B cell (primary cell): ENCODE measurements at places on chromosomes 2 and 18. TPM values are rescaled to one million over a fixed set of nuclear protein-coding genes. Genes with fewer than 3 reads are reported as not detected.

Gene IL1RN
- not detected in 2 replicates for total RNA-seq

Gene MC4R
- total RNA-seq, result not detected in 2 replicates

Gene PSMD1
- total RNA-seq, result 45.4 and 48.2 TPM in 2 replicates

Gene LYPD1
- 0.22 TPM in 1 of 2 replicates, not detected in the other for total RNA-seq

- no peak overlapping the region for H3K4me3 ChIP-seq
- H3K36me3 ChIP-seq, result no peaks in the 10 kb centered on the region
- no peaks in the 10 kb centered on the region for H3K4me1 ChIP-seq
- H3K27ac ChIP-seq, result no peak overlapping the region
- H3K27me3 ChIP-seq, result no peaks in the 10 kb centered on the region
Measured at GRCh38 chr18:9808295-9809241, 77.2 kb upstream of the TXNDC2 start.

DNA sequence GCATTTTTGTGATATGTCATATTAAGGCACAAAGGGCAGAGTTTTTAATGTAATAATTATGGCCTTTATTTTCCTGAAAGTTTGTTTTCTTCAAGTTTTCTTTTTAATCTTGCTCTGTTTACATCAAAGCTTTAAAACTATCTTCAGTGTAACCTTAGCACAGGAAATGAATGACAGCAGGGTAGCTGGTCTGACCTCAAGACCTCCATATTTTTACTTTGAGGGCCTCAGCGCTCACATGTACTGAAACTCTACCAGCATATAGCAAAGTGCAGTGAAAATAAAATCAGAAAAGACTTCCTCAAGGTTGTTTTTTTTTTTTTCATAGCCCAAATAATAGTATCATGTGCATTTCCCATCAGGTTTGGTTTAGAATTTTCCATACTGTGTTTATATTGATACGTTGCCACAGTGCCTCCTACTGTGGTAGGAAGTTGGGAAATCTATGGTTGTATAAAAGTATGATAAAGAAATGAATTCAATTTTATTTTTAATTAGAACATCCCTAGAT, 163.4 kb downstream of the UBE2E3 start:
- H3K4me3 ChIP-seq, result no peak overlapping the region
- H3K4me1 ChIP-seq, result no peaks in the 10 kb centered on the region
- H3K27me3 ChIP-seq, result no peaks in the 10 kb centered on the region

DNA sequence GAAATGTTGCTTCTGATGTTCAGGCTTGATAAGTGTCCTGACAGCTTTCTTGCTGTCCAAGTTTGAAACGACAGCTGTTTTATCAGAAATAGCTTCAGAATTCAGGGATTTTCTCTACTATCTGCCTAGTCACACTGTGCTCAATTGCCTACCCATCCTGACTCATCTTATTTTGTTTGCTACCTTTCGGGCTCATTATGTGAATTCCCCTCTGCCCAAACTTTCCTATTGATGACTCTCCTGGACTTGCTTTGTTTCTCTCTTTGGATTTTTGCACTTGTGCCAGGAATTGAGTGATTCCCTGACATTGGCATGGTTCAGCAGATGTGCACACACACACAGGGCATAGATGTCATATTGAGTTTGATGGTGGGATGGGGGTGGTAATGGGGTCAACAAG, 1052.6 kb upstream of the PIK3C3 start:
- no peaks in the 10 kb centered on the region for H3K36me3 ChIP-seq
- no peak overlapping the region for H3K4me3 ChIP-seq
- H3K27me3 ChIP-seq, result no peaks in the 10 kb centered on the region
- H3K27ac ChIP-seq, result no peak overlapping the region

DNA sequence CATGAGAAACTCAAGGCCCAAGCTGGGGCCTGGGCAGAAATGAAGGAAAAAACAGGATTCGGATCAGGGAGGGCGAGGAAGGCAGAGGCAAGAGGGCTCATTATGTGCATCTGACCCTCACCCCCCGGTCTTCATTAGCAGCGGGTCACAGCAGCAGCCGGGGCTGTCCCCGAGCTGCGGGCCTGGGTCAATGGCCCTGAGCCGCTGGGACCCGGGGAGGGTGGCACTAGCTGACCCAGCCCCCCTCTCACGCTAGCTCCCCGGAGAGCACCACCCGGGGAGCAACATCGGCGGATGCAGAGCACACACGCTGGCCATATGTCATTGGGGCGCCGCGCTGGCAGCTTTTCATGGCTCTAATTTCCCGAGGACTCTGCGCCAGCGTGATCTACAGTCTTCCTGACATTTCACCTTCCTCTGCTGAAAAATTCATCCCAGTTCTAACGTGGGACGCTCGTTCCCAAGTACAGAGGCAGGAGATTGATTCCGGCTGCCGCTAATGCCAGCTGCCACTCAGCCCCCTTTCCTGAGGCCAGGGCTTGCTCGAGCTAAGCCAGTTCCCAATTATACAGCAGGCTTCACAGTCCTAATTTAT, 63.7 kb downstream of the EIPR1 start:
- H3K4me3 ChIP-seq, result no peak overlapping the region
- no peak for DNase-seq
- H3K27me3 ChIP-seq, result no peaks in the 10 kb centered on the region
- peaks cover 12% of the 10 kb centered on the region for H3K36me3 ChIP-seq

GRCh38 chr2:119428488-119429224, 3.0 kb upstream of the TMEM37 start:
- H3K27me3 ChIP-seq, result peaks cover 13% of the 10 kb centered on the region
- DNase-seq, result no peak
- no peaks in the 10 kb centered on the region for H3K36me3 ChIP-seq
- no peak overlapping the region for H3K4me3 ChIP-seq
- peaks cover 21% of the 10 kb centered on the region for H3K4me1 ChIP-seq
- no peak overlapping the region for H3K27ac ChIP-seq

- H3K36me3 ChIP-seq, result no peaks in the 10 kb centered on the region
Measured at GRCh38 chr2:196513796-196514526, 125.6 kb upstream of the CCDC150 start.

DNA sequence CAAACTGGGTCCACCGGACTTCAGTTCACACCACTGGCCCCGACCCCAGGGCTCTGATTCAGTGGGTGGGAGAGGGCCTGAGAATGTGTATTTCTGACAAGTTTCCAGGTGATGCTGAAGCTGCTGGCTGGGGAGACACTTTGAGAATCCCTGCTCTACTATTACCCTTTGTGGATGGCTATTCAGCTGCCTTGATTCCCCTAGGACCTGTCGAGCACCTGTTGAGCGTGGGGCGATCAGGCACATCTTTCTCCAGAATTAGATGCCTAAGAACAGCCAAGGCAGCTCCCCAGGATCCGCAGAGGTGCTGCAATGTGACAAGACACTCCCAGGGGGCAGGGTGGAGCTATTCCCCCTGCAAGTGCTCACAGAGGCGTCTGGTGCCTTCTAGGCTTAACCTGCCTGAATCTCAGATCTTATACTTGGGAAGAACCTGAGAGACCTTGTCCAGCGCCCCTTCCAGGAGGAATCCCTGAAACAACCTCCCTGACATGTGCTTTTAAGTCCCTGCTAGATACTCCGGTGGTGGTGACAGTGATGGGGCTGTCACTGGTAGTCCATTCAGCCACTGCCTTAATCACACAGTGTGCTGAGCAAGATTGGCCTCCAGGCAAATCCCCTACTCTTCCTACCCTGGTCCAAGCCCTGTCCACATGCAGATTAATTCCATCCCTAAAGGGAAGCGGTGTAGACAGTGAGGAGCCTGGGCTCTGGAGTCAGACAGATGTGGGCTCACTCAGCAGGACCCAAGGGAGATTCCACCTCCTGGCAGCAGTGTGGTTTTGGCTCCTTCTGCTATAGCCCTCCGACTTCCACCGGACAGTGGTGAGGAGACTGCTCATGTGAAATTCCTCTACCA, 43.4 kb upstream of the OTOF start:
- DNase-seq, result no peak
- no peak overlapping the region for H3K27ac ChIP-seq
- no peaks in the 10 kb centered on the region for H3K36me3 ChIP-seq
- no peaks in the 10 kb centered on the region for H3K4me1 ChIP-seq
- H3K27me3 ChIP-seq, result no peaks in the 10 kb centered on the region

GRCh38 chr2:224816816-224817215, 100.7 kb upstream of the CCDC195 start:
- DNase-seq, result no peak
- no peak overlapping the region for H3K27ac ChIP-seq
- no peak overlapping the region for H3K4me3 ChIP-seq
- peaks cover 7% of the 10 kb centered on the region for H3K36me3 ChIP-seq
- H3K27me3 ChIP-seq, result no peaks in the 10 kb centered on the region
- H3K4me1 ChIP-seq, result no peaks in the 10 kb centered on the region

DNA sequence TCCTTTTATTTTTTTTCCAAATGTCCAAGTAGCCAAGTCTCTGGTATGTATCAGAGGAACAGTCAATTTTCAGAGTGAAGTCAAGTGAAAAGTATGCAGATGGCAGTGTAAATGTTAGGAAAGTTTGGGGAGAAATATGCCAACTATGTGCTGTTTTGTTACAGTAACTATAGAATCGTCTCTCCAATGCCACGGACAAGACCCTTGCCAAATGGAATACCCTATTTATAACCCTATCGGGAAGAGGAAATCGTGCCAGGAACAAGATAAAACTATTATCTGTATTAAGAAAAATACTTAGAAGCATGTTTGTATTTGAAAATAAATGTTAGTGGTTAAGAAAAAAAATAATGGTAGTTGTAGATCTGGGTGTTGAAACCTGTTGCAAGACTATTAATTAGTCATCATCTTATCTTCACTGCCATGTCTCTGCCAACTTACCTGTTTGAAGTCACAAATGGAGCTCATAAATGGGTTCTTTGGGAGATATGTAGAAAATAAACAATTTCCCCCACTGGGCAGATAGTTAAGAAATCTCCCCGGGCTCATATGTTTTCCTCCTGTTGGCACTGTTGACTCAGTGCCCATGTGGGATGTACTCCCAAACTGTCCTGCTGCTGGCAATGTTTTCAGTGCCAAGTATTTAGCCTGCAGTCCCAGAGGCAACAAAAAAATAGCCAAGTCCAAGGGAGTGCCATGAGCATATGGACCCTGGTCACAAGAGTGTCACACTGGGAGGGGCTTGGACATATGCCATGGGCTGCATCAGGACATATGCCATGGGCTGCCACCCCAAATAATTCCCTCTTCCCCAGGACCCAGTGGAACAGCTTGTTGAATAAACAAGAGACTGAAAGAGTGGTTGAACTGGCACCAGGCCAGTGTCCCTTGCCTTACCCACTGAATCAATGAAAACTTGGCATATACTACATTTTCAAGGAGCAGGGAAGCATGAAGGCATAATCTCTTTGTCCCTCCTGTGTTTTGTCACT, 366.9 kb downstream of the OSR1 start:
- no peak overlapping the region for H3K27ac ChIP-seq
- H3K4me3 ChIP-seq, result no peak overlapping the region
- H3K27me3 ChIP-seq, result no peaks in the 10 kb centered on the region
- DNase-seq, result no peak
- no peaks in the 10 kb centered on the region for H3K4me1 ChIP-seq

GRCh38 chr18:78998371-78999071, 18.9 kb downstream of the SALL3 start:
- no peaks in the 10 kb centered on the region for H3K36me3 ChIP-seq
- H3K27ac ChIP-seq, result no peak overlapping the region
- no peaks in the 10 kb centered on the region for H3K27me3 ChIP-seq
- no peak overlapping the region for H3K4me3 ChIP-seq

- H3K4me1 ChIP-seq, result no peaks in the 10 kb centered on the region
Measured at GRCh38 chr2:70698847-70699246, 69.2 kb downstream of the ADD2 start.

DNA sequence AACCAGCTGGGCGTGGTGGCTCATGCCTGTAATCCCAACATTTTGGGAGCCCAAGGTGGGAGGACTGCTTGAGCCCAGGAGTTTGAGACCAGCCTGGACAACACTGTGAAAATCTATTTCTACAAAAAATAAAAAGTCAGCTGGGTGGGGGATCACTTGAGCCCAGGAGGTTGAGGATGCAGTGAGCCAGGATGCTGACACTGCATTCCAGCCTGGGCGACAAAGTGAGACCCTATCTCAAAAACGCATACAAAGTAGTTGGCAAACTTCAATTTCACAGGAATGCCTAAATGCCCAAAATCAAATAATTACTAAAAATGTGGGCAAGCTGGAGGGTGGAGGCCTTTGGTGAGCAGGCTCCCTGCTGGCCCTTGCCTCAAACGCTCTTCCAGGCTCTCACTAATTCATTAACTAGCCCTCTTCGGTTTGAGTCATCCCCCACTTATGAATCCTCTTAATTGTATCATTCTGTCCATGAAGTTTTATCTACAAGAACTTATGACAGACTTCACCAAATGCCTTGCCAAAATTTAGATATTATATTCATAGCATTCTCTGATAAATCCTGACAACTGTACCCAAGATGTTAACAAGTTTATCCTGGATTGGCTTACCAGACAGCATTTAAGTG, 68.7 kb upstream of the ZFP36L2 start:
- no peak overlapping the region for H3K27ac ChIP-seq
- no peaks in the 10 kb centered on the region for H3K27me3 ChIP-seq
- peaks cover 21% of the 10 kb centered on the region for H3K36me3 ChIP-seq
